ENCODE measurements at places on chromosomes 11 and 22.

- no peak for DNase-seq
Measured at GRCh38 chr22:23395530-23396361, 184.3 kb downstream of the IGLL1 start.

DNA sequence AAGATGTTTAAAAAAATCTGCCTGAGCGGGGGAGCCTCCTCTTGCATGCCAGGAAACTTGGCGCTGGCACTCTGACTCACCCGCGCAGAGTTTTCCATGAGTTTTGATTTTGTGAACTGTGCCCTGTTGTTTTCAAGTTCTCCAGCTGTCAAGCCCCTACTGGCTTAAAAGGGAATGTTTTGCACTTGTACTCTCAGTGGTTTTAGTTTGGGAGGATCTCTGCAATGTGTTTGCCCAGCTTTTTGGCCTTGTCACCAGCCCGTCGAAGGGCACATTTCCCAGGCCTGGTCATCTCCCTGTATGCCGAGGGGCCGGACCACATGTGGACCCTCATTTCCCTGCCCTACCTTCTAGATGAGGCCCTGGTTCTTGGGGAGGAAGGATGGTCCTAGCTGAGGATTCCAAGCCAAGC lies 12.2 kb downstream of the MRGPRF start:
- no peak for DNase-seq

- DNase-seq: no peak
Measured at GRCh38 chr11:127248476-127248875, 247.9 kb upstream of the KIRREL3 start.

GRCh38 chr22:22467112-22467511 lies 41.4 kb downstream of the ZNF280B start:
- no peak for DNase-seq

GRCh38 chr11:133886029-133886428 lies 40.7 kb upstream of the SPATA19 start:
- DNase-seq: no peak

GRCh38 chr22:41919357-41920224 lies 4.7 kb upstream of the SHISA8 start:
- DNase-seq: peak; percentile 75

DNA sequence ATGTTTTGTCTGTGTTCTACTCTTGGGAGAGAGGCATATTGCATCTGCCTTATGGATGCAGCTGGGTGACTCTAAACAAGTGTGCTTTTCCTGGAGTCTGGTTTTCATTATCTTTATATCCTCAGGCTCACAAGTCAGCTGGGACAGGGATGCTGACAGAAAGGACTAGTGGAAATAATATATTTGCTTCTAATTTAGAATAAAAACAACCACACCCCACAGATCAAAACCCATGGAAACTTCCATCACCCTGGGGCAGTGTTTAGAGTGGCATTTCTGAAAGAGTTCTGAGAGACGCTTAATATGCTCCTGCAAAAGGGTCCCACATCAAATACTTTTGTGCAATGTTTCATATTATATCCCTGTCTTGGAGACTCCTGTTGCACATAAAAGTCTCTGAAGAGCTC lies 20.8 kb downstream of the KCNE3 start:
- DNase-seq: no peak
